MCF 10A (cell line): ENCODE measurements at places on chromosomes 4 and X.

GRCh38 chrX:115894087-115894486, 276.5 kb upstream of the AGTR2 start:
- H3K4me1 ChIP-seq, result peaks cover 19% of the 10 kb centered on the region
- peaks cover 19% of the 10 kb centered on the region for H3K36me3 ChIP-seq
- H3K27ac ChIP-seq, result no peak overlapping the region
- H3K4me3 ChIP-seq, result peak overlapping the region; percentile 46
- H3K27me3 ChIP-seq, result peaks cover 28% of the 10 kb centered on the region

- no peaks in the 10 kb centered on the region for H3K27me3 ChIP-seq
- no peaks in the 10 kb centered on the region for H3K4me1 ChIP-seq
- no peak for DNase-seq
- H3K27ac ChIP-seq, result no peak overlapping the region
These were observed 33.3 kb downstream of the CPLX1 start for GRCh38 chr4:792626-793092.

DNA sequence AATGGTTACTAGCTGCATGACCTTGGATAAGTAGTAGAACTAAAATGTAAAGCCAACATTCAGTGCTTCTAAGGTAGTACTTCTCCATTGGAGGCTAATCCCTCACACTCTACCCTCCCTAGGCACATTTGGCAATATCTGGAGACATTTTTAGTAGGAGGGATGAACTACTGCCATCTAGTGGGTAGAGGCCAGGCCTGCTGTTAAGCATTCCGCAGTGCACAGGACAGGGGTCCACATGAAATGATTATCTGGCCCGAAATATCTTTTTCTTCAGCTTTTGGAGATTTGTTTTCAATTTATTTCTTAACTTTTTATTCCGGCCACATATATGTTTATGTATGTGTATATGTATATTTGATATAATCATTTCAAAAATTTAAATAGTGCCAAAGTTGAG, 36.0 kb upstream of the SPANXC start:
- H3K27ac ChIP-seq, result no peak overlapping the region
- no peak overlapping the region for H3K4me3 ChIP-seq
- H3K4me1 ChIP-seq, result no peaks in the 10 kb centered on the region
- no peaks in the 10 kb centered on the region for H3K27me3 ChIP-seq
- DNase-seq, result peak; percentile 66

DNA sequence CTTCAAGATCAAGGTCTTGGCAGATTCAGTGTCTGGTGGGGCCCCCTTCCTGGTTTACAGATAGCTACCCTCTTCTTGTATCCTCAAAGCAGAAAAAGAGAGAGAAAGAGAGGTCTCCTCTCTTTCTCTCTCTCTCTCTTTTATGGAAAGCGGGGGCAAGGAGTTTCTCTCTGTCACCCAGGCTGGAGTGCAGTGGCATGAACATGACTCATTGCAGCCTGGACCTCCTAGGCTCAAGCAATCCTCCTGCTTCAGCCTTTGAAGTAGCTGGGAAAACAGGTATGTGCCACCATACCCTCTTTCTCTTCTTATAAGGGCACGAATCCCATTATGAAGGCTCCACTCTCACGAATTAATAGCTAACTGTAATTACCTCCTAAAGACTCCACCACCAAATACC, 20.2 kb downstream of the RAB9B start:
- no peak for DNase-seq
- H3K36me3 ChIP-seq, result no peaks in the 10 kb centered on the region
- no peak overlapping the region for H3K27ac ChIP-seq
- no peaks in the 10 kb centered on the region for H3K4me1 ChIP-seq

DNA sequence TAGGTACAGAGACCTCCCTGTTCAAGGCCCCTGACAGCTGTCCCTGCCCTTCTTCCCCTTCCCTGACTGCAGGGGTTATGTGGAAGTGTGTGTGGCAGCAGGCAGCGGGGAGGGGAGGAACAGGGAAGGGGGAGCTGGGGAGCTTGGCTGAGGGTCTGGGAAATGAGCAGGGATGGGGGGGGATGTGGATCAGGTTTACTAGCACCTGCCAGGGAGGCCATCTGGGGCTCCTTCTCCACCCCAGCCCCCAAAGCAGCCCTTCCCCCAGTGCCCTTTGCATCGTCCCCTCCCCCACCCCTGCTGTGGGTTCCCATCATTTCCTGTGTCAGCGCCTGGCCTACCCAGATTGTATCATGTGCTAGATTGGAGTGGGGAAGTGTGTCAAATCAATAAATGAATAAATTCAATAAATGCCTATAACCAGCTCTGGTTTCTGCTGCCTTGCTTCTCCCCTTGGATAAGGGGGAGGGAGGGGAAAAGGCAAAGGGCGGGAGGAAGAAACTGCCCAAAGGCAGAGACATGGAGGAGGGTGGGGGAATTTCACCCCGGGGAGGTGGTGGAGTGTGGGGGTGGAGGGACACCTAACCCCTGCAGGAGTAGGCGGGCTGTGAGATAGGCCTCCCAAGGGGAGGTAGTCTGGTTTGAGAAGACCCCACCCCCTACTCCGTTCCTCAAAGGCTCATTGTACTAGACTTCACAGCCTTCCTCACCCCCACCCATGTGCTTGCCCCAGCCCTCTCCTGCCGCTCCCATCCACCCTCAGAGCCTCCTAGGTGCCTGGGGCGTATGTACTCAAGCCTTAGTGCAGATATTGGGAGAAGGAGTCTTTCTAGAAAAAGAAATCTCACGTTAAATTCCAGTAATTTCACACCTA, 3.2 kb downstream of the CXorf65 start:
- H3K36me3 ChIP-seq, result no peaks in the 10 kb centered on the region
- H3K4me1 ChIP-seq, result no peaks in the 10 kb centered on the region
- no peak for DNase-seq
- H3K4me3 ChIP-seq, result no peak overlapping the region
- H3K27ac ChIP-seq, result no peak overlapping the region
- H3K27me3 ChIP-seq, result peaks cover 50% of the 10 kb centered on the region

GRCh38 chr4:112633477-112634235, 3.1 kb downstream of the ZGRF1 start:
- H3K36me3 ChIP-seq, result peaks cover 6% of the 10 kb centered on the region
- H3K27me3 ChIP-seq, result no peaks in the 10 kb centered on the region
- peak; percentile 34 for DNase-seq
- no peak overlapping the region for H3K4me3 ChIP-seq

GRCh38 chr4:86403575-86403974, 43.7 kb upstream of the MAPK10 start:
- no peaks in the 10 kb centered on the region for H3K27me3 ChIP-seq
- H3K36me3 ChIP-seq, result no peaks in the 10 kb centered on the region
- peaks cover 5% of the 10 kb centered on the region for H3K4me1 ChIP-seq
- H3K27ac ChIP-seq, result no peak overlapping the region

DNA sequence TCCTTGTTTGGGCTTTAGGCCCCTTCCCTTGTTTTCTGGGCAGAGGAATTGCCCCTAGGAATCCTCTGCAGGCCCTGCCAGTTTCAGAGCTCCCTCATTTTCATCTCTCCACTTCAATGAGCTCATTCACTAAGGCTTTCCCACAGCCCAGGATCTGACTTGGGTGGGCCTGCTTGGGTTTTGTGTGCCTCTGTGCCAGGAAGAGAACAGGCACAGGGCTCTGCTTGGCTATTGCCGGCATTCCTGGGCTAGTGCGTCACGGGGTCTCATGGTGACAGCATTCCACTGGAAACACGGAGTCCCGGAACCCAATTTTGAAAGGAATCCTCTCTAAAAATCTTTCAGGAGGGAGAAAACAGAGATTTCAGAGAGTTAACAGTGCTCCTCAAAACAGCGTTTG, 150.5 kb downstream of the VCX3A start:
- no peak for DNase-seq
- no peaks in the 10 kb centered on the region for H3K27me3 ChIP-seq
- H3K27ac ChIP-seq, result no peak overlapping the region

GRCh38 chr4:167025670-167026069, 208.6 kb downstream of the SPOCK3 start:
- DNase-seq, result peak; percentile 25
- H3K27me3 ChIP-seq, result no peaks in the 10 kb centered on the region
- H3K36me3 ChIP-seq, result no peaks in the 10 kb centered on the region
- H3K27ac ChIP-seq, result no peak overlapping the region
- peaks cover 5% of the 10 kb centered on the region for H3K4me1 ChIP-seq

DNA sequence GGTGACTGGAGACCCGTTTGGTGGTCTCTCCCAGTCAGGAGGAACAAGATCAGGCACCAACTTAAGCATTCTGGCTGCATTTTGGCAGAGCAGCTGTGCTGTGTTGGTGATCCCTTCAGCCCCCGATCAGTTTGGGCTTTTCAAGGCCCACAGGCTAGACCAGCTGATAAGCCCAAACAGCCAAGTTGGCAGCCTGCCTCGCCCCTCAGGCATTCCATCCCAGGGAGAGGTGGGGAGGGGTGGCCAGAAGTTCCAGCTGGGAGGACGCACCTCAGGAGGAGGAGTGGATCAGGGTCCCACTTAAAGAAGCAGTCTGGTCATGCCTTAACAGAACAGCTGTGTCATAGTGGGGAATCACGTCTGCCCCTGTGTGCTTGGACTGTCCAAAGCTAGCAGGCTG, 105.8 kb downstream of the CHIC1 start:
- H3K4me1 ChIP-seq, result no peaks in the 10 kb centered on the region
- peaks cover 6% of the 10 kb centered on the region for H3K36me3 ChIP-seq
- peaks cover 56% of the 10 kb centered on the region for H3K27me3 ChIP-seq
- H3K27ac ChIP-seq, result no peak overlapping the region
- no peak overlapping the region for H3K4me3 ChIP-seq
- DNase-seq, result no peak

DNA sequence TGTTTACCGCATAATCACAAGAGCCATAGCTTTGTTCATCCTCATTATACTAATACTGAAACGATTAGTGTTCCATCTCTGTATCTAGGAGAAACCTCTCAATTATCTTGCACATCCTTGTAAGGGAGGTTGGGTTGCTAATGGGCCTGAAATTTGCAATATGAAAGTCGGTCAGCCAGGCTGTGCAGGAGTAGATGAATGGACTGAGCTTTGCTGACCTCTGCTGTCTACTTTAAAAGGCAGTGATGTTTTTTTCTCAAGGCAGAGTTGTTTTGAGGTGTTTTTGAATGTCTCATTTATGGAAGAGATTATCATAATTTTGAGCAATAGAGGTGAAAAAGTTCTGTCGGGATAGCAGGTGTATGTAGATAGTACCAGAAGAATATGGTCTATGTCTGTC, 47.9 kb upstream of the LINC00632 start:
- H3K4me3 ChIP-seq, result no peak overlapping the region
- H3K36me3 ChIP-seq, result no peaks in the 10 kb centered on the region
- H3K27me3 ChIP-seq, result peaks cover 62% of the 10 kb centered on the region
